ENCODE measurements at places on chromosomes 5 and 9.

- no peak for DNase-seq
These were observed 124.3 kb upstream of the SLC24A2 start for GRCh38 chr9:19913151-19913550.

GRCh38 chr5:3912790-3913189, 317.2 kb downstream of the IRX1 start:
- no peak for DNase-seq

DNA sequence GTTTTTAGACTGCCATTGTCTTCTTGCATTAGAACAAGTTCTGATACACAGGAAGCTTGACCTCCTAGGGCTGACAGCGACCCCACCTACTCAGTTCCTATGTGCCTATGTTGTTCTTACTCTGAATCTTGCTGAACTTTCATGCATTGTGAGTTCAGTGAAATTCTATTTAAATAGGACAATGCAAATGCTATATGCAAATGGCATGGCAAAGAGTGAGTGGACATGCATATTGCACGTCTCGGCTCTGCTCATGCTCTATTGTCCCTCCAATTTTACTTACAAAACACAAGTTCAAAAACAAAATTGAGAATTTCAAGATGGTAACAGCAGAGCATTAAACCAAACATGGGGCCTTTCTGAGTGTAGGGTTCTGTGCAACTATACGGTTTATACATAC, 5.3 kb upstream of the DCP2 start:
- no peak for DNase-seq

- no peak for DNase-seq
These were observed 17.8 kb downstream of the EEIG1 start for GRCh38 chr9:127963041-127963358.

DNA sequence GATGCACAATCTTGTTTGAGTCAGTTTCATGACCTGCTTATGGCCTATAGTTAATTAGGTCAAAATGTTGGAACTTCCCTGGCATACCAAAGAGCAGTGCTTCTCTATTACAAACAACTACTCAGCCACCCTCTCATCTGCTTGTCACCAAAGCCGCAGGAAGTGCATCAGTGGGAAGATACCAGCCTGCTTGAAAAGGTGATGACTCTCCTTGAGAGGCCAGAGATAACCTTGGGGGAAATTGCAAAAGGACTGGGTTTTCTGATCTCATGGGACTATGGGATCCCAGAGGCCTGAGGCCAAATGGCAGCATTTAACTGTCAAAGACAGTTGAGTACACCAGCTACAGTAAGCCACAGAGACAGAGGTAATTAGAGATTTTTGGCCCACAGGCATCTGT, 69.9 kb downstream of the C9orf57 start:
- DNase-seq, result no peak

All from central memory CD4-positive, alpha-beta T cell (primary cell).